Fibroblast of skin of left quadriceps (primary cell): ENCODE measurements at places on chromosomes 7 and 10.

- no peak for DNase-seq
These were observed 69.7 kb upstream of the ZNRF2 start for GRCh38 chr7:30214651-30215137.

- no peak for DNase-seq
These were observed 19.0 kb upstream of the PDE1C start for GRCh38 chr7:32089256-32089655.

DNA sequence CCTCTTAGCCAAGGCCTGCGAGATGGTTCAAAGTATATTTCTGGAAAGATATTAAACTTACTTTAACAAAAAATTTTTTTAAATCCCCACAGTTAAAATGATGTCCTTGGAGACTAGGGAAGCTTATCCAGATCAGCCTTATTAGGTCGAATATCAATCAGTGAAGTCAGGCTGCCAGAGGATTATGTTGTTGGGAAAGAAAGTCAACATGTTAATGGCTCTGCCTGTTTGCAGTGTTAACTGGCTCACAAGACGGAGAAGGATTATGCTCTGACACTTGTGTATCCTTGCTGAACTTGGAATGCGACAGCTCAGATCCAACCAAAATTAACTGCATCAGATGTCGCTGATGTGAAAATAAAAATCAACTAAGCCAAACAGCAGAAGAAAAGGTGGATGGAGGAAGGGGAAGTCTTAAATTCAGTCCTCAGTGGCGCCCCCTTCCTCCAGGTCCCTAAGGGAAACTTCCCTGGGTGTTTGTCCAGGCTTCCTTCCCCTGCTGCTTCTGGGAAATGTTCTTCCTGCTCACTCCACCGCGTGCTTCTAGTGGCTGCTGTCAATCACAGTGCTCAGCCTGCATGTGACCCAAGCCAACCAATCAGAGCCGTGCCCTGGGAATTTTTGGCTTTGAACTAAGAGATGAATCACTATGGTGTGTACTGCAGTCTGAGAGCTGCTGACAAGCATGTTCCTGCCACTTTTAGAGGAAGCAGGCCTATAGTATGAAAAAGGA, 690.4 kb upstream of the NRP1 start:
- DNase-seq: no peak

- DNase-seq: peak; percentile 51
These were observed 65.6 kb downstream of the WIPF3 start for GRCh38 chr7:29871787-29872398.

DNA sequence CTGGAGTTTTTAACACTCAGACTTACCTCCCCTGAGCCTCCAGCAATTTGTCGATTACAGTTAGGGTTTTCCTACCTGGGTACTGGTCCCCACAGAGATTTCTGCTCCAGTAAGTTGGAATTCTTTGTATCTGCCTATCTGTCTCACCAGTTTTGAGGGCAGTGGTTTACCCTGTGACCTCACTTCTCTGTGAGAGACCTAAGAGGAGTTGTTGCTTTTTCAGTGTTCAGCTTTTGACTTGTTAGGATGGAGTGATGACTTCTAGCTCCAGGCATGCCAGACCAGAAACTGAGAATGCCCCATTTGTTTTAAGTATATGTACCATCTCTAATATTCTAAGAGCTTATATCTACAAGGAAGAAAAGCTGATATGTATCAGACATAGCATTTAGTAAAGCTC, 42.9 kb downstream of the CSGALNACT2 start:
- DNase-seq: no peak

DNA sequence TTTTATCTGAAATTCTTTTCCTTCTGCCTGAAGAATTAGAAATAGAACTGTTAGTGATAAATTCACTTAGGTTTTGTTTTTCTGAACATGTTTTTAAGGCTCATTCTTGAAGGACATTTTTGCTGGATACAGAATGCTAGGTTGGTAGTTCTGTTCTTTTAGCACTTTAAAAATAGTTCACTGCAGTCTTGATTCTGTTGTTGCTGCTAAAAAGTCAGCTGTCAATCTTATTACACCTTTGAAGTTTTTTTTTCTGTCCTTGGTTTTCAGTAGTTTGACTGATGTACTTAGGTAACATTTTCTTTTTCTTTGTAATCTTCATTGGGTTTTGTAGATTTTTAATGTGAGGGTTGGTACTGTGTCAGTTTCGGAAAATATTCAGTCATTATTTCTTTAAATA, 48.7 kb downstream of the C1GALT1 start:
- no peak for DNase-seq

GRCh38 chr7:158047391-158048059, 540.1 kb downstream of the PTPRN2 start:
- DNase-seq: no peak

- no peak for DNase-seq
These were observed 272.3 kb downstream of the CNTNAP2 start for GRCh38 chr7:146388928-146389327.

GRCh38 chr10:132588301-132589013, 50.9 kb downstream of the INPP5A start:
- no peak for DNase-seq

DNA sequence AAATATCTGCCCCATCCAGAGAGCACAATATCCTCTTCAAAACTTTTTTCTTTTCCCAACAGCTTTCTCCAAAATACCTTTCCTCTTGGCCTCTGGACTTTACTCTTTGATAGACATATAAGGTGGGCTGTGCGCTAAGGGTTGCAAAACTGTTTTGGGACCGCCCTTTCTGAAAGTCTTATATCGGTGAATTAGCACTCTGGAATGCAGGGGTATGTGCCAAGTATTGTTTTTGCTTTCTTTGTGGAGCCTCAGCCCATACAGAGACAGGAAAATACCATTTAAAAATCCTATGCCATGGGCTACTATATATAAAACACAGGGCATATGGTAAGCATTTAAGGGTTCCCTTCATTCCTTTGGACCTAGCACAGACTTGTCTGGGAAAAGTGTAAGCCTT, 37.7 kb downstream of the PPP1R17 start:
- no peak for DNase-seq

GRCh38 chr7:50477640-50478039, 27.5 kb upstream of the FIGNL1 start:
- no peak for DNase-seq

DNA sequence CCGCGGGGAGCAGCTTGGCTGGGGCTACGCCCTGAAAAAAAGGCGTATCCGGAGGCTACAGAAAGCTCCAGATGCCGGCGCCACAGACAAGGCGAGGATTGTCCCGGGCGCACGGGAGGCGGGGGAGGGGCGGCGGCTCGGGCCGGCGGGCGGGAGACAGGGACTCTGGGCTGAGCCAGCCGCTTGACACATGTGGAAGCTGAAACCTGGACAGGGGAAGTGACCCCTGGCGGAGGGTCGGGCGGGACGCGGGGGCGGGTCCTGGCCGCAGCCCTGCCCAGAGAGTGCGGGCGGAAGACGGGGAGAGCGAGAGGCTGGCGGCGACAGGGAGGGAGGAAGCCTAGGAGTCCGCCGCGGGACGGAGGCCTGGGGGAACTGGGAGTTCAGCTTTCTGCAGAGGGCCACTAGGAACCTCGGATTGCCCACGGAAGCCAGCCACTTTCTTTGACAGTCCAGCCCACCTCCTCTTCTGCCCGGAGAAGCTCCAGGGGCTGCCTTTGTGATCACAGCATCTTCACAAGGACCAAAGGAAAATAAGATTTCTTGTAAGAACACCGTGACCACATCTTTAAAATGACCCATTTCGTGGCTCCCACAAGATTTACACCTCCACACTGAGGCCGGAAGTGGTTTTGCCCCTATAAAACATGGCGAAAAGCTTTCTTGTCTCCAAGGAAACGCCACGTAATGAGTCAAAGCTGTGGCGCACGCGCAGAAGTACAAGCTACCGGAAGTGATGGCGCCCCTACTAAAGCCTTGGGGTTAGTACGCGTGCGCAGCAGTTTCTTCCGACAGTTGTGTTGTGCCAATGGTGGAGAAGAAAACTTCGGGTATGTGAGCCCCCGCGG, at the start of the genes PLOD3 and ZNHIT1:
TSS of gene PLOD3 (minus strand) at position 194 of the 848 bp plus-strand sequence. CDS start 307 bp downstream, outside the sequence.
TSS of gene ZNHIT1 (plus strand) at position 778 of the 848 bp plus-strand sequence. CDS start at position 809, 31 bp downstream.
- peak; percentile 97 for DNase-seq

GRCh38 chr7:156668130-156668741, 27.7 kb downstream of the RNF32 start:
- no peak for DNase-seq

- DNase-seq: no peak
These were observed 8.8 kb upstream of the ABI1 start for GRCh38 chr10:26869528-26869927.

- DNase-seq: no peak
These were observed 8.1 kb upstream of the VDAC2 start for GRCh38 chr10:75202321-75203045.

- DNase-seq: no peak
These were observed 20.1 kb upstream of the EIF5AL1 start for GRCh38 chr10:79492256-79492655.

GRCh38 chr7:25684360-25684759, 456.1 kb upstream of the NPVF start:
- no peak for DNase-seq

- DNase-seq: no peak
These were observed 26.4 kb downstream of the ENTPD1 start for GRCh38 chr10:95782318-95782717.

DNA sequence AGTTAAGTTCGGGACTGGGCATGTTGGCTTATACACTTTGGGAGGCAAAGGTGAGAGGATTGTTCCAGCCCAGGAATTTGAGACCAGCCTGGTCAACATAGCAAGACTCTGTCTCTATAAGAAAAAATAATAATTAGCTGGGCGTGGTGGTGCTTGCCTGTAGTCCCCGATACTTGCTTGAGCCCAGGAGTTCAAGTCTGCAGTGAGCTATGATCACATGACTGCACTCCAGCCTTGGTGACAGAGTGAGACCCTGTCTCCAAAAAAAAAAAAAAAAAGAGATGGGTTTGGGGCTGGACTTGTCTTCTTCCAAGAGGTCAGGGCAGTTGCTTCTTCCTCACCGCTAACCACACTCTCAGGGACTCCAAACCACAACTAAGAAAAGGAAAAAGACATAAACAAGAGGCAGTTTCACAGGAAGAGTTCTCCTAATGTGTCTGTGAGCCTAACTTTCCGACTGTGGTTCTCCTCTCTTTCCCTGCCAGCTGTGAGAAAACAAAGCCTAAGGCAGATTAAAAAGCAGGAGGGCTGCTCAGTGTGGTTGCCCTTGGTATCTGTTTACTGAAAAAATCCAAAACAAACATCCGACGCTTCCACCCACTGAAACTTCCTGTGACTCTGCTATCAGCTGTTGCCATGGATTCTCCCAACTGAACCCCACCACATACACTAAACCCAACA, 2.4 kb upstream of the SERPINE1 start:
- no peak for DNase-seq

- no peak for DNase-seq
These were observed 1.8 kb upstream of the RPA3 start for GRCh38 chr7:7720193-7720592.

DNA sequence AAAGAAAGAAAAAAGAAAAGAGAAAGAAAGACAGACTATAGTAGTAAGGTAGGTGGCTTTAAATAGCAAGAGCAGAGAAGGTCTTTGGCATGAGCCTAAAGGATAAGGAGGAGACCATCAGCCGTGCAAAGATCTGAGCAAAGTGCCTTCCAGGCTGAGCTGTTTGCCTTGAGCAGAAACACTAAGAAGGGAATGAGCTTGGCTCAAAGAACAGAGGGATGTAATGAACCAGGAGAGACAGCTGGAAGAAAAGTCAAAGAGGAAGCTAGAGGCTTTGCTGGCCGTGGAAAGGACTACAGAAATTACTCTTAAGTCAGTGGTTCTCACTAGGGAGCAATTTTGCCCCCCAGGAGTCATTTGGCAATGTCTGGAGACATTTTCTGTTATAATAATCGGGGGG, 228.6 kb downstream of the FGFR2 start:
- DNase-seq: no peak

DNA sequence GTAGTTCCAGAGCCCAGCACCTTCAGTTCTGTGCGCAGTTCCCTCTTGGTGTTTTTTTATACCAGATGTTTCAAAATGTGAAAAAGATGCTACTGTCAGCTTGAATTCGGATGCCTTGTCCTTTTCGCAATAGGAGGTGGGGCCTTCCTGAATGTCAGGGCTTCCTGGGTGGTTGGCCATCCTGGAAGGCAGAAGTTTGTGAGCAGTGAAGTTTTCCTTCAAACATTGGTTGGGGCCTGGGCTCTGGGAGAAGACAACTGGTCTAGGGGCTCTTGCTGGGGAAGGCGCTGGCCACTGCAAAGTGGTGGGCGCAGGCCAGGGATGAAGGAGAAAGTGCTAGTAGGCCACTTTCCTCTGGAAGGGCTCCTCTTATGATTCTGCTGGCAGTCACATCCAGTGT, 56.8 kb upstream of the JAZF1 start:
- no peak for DNase-seq

GRCh38 chr10:22451346-22451745, 106.0 kb downstream of the SPAG6 start:
- DNase-seq: no peak

- no peak for DNase-seq
These were observed 82.6 kb downstream of the GPR26 start for GRCh38 chr10:123748711-123749110.

DNA sequence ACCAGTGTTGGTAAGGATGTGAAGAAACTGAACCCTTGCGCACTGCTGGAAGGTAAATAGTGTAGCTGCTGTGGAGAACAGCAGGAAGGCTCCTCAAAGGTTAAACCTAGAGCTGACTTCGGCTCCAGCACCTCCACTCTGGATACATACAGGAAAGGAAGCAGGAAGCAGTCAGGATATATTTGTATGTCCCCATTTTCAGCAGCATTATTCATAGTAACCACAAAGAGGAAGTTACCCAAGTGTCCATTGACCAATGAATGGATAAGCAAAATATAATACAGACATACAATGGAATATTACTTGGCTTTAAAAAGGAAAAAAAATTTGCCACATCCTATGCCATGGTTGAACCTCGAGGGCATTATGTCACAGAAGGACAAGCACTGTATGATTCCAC, 15.0 kb downstream of the RET start:
- DNase-seq: no peak

GRCh38 chr10:102324061-102324460, 71.4 kb upstream of the NFKB2 start:
- no peak for DNase-seq

DNA sequence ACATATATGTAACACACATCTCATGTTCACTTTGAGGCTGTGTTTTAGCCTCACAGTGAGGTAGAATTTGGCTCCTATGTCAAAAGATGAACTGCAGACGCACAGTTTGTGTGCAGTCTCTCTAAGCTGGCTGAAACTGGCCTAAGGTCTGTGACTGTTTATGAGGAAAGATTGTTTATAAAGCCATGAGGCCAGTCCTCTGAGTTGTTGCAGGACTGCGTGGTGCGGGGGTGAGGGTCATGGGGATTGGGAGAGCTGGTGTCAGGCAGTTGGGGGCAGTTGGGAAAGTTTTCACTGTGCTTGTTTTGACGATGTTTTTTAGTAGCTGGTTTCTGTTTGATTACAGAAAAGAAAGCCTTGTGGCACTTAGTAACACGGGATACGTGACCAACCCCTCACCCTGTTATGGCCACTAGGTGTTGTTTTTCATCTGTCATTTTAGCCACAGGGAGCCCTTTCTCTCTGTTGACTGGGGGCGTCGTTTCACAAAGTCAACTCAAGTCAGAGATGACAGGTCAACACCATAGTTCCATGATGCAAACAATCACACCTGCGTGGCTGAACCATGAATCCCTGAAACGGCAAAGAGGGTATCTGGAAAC, 310.9 kb downstream of the CCDC3 start:
- DNase-seq: no peak
